Mucosa of descending colon (tissue), 3 donors: ENCODE measurements at places on chromosomes 4 and X. TPM values are rescaled to one million over a fixed set of nuclear protein-coding genes. Genes with fewer than 3 reads are reported as not detected.

DNA sequence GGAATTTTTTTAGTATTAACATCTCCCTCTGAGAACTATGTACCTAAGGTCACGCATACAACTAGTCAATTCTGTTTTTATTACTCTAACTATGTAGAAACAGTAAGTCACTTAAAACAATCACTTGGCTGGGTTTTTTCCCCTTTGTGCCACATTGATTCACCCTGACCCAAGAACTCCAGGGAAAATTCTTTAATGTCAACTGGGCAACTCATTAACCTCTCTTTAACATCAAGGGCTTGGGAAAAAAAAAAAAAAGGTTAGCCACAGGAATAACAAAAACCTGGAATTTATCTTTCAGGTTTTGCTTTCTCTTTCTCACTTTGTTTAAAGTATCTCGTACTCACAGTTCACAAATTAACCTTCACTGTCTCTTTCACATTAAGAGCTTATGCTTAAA lies 8.1 kb downstream of the RPL9 start:
- DNase-seq, result no peak

- peak; percentile 56 for DNase-seq
These were observed 429 bp downstream of the NOCT start for GRCh38 chr4:139015948-139016471.

DNA sequence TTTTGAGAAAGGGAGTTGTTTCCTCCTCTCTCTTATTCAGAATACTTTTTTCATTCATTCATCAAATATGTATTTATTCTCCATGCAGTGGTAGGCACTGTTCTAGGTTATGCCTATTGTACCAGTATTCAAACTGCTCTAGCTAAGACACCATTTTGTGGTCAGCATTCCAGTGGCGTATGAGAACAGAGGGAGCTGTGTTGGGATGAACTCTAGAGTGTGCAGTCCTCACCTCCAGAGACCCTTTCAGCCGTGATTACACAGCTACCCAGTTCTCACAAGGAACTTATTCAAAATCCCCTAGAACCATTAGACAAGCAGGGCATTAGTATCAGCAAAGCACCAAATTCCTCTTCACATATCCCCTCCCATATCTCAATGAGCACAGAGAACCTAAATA lies 4.2 kb downstream of the TLR1 start:
- DNase-seq, result no peak

- DNase-seq, result no peak
These were observed 58.0 kb downstream of the XAGE2 start for GRCh38 chrX:52426810-52427209.

GRCh38 chr4:103895876-103896465 lies 176.2 kb upstream of the TACR3 start:
- no peak for DNase-seq

DNA sequence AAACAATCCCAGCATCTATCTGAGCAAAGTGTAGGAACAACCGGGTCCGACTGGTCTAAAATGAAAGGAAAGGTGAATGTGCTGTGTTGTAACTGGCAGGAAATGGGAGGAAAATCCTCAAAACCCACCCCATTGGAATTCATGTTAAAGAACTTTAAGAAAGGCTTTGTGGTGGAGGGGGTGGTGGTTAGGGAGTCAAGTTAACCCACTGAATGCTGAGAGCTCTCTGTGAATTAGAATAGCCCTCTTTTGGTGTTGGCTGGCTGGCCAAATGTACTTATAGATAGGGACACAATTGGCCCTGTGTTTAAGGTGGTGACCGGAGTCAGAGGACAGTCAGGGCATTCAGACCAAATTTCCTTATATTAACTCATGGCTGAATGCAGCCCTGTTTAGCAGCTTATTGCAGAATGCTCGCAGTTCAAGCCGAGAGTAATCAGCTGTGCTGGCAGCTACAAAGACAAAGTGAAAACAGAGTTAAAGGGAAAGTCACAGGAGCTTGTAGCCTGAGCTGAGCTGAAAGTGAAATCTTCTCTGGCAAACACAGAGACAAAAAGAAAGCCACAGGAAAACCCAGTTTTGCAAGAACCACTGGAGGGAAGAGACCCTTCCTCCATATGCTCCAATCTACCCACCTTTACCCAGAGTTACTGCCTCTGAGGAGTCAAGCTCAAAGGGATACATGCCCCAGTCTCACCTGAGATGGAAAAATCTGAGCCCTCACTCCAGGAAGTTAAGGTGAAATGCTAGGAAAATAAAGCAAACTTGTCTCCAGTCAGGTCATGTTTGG lies 38.5 kb upstream of the UGT2B7 start:
- DNase-seq, result peak; percentile 27

DNA sequence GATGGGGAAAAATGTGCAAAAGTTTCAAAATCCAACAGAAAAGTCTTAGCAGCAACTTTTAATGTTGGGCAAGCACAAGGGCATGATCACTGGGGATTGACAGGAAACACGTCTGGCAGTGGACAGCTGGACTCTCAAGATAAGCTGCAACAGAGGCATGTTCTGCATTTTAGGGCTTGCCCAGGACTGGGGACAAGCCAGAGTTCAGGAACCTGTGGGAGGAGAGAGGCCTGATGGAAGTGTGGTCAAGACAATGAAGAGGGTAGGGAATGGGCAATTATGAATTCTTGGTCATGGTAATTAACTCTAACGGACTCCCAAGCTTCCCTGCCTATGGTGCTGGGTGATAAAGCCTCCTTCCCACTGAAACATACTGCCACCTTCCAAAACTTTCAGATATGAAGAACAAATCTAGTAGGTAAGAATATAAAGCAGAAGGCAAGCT lies 48.4 kb downstream of the ANXA3 start:
- no peak for DNase-seq

DNA sequence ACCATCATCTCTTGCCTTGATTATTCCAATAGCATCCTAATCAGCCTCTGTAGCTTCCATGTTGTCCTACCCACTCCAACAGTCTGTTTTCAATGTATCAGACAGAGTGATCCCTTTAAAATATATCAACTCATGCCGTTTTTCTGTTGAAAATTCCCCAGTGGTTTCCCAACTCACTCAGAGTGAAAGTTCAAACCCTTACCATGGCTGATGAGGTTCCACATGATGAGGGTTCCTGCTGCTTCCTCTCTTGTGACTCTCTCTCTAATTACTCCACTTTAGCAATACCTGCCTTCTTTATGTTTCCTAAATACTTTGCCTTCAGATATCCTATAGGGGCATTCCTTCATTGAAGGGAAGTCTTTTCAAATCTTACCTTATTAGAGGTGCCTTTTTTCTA lies 334.7 kb downstream of the PPP1R2C start:
- DNase-seq, result no peak

DNA sequence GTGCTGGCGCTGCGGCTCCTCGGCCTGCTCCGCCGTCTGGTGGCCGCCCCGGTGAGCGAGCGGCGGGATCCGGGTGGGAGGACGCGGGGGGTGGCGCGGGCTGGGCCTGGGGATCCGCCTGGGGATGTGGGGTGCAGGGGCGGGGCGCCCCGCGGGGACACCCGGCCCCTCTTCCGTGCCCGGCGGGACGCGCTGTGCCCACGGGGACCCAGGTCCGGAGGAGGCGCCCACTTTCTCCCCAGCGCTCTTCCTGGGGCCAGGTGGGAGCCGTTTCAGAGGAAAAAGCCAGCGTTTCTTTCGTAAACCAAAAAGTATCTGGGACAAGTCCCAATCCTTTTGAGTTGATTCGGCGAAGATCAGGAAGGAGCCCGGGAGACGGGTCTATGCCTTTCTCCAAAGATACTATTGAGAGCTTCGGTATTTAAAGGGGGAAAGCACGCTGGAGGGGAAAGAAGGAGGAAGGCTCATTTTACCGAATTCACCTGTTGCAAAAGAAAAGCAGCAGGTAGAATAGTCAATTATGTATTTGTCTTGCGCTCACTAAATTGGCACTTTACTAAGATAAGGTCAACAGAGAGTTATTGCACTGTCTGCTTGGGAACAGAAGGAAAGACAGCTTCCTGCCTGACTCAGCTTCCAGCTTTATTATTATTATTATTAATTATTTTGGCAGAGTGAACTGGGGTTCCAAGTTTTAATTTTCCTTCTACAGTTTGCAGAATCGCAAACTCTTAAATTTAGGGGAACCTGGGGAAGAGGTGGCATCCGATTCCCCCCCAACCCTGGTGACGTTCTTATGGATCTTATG lies 81.5 kb upstream of the CD99 start:
- DNase-seq, result no peak

GRCh38 chrX:71372388-71372787 lies 6.2 kb downstream of the TAF1 start:
- DNase-seq, result no peak

GRCh38 chrX:40805404-40805803 lies 70.1 kb upstream of the MED14 start:
- DNase-seq, result no peak

- no peak for DNase-seq
These were observed 147.6 kb downstream of the BCOR start for GRCh38 chrX:39950018-39950688.

DNA sequence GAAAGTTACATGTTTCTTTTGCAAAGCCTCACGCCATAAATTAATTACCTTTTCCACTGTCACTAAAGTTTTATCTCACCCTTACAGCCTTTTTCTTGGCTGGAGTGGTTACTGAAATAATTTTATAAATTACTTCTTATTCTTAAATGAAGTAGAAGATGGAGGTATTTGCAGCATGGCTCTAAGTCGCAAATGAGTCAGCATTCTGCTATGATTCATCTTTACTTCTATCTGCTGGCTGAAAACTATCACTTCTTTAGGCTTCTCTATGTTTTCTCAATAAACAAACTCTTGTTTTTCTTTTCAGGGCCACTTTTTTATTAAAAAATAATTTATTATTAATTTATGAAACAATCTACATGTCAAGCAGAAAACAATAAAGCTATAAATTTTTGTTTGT lies 210.2 kb upstream of the GYPA start:
- DNase-seq, result no peak

DNA sequence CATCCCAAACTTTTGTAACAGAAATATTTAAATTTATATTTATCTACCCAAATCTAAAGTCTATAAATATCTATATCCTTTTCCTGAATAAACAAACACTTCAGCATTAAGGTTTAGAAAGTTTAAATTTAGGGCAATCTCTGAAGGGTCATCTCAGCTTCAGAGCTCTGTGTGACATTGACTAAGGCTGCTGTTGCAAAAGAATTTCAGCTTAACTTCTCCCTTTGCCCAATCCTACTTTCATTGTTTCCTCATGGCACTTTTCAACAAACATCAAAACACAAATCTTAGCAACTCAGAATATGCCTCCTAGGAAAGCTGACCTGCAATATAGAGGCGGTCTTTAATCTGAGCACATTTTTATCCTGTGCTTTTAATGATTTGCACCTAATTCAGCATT lies 79.7 kb upstream of the BANK1 start:
- no peak for DNase-seq

- DNase-seq, result no peak
These were observed 179.0 kb downstream of the PDGFC start for GRCh38 chr4:156792462-156793085.

GRCh38 chrX:47576021-47576898 lies 6.0 kb upstream of the TIMP1 start:
- no peak for DNase-seq

- DNase-seq, result no peak
These were observed 4.3 kb downstream of the TMPRSS11E start for GRCh38 chr4:68451246-68452211.

DNA sequence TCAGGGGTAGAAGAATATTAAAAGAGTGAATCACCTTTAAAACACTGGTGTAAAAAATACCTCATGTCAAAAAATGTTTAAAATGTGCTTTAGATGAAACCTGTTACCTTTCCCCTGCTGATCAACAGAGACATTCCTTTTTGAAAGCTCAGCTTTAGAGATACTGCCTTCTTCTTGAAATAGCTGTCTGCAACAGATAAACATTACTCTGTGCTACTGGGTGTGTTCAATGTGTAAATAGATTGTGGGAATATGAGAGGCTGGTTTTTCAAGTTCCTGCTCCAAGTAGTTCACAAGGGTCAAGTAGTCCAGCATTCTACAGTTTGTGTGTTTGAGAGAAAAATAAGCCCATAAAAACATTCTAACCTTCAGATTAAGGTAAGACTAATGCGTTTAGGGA lies at the start of gene SYTL5:
Gene SYTL5, plus strand, starts transcription at position 263 of the 400 bp plus-strand sequence. CDS start 27,337 bp downstream, outside the sequence.
- no peak for DNase-seq

DNA sequence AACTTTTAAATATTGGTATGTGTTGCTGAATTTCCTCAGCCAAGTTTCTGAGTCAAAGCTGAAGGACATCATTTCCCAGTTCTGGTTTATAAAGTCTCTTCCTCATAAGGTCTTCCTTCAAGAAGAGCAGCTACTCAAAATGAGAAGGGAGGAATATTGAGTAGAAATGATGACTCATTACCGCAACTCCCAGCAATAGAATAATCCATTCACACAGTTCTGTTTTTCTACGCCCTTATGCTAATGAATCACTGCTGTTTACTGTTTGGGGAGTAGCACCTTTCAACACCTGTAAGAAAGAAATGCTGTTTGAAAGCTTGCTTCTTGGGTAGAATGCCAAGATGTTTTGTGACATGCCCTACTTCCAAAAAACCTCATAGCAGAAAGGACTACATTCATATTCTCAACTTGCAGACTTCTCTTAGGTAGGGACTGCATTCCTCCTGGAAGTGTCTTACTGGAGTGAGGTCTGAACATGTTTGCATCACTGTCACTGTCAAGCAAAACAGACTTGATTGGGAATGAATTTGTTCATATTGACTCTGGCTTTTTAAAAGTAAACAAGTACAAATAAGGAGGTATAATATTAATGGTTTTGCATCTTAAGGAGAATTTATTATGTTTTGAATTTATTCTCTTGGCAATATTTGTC lies 147.2 kb upstream of the BANK1 start:
- no peak for DNase-seq

DNA sequence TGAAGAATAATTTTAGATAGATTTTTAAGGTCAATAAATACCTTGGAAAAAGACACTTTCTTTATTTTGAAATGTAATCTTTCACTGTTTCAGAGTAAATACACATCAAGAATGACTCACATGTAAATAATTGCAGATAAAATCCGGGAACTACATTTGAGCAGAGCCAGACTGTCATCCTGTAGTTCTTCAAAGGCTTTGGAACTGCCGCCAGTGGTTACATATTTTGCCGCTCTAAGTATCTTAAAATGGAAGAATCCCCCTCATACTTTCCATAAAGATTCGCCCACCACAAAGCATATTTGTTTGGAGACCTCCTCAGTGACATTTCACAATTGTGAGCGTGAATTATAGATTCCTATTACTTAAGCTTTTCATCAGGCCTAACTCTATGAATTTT lies 607.8 kb upstream of the ZFP42 start:
- DNase-seq, result no peak

DNA sequence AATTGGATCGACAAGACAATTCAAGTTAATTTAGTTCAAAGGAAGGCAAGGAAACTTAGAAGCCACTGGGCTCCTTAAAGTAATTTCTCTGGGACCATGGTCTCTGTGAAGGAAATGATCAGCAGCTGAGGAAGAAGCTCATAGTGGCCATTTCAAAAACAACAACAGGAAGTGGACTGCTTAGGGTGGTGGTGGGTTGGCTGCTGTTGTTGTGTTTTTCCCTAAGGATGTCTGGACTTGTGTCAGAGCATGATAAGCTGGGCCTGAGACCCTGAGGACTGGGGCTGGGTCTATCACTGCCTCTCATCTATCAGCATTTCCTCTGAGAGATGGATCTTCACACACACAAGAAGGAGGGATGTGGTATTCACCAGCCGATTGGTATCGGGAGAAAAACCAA lies 18.3 kb downstream of the KDR start:
- DNase-seq, result no peak

Gene PF4V1
- not detected for total RNA-seq

Gene CCKAR
- not detected for total RNA-seq

Gene DOK7
- total RNA-seq, result 0.61 TPM

Gene ZCCHC13
- not detected for total RNA-seq

Gene GPM6B
- total RNA-seq, result 4.4 TPM

Gene NUP62CL
- total RNA-seq, result 1.7 TPM

Gene NOA1
- total RNA-seq, result 21.4 TPM

Gene TCP11X2
- not detected for total RNA-seq

Gene ATXN3L
- total RNA-seq, result not detected
